Stimulated activated CD8-positive, alpha-beta memory T cell treated with anti-CD3 and anti-CD28 coated beads, Interleukin-7, amount 100 ng/mL, for 4 hours (primary cell): ENCODE measurements at places on chromosomes 16 and 17.

- no peak for DNase-seq
Observed at GRCh38 chr17:17545984-17546383, 45.5 kb downstream of the PEMT start.

DNA sequence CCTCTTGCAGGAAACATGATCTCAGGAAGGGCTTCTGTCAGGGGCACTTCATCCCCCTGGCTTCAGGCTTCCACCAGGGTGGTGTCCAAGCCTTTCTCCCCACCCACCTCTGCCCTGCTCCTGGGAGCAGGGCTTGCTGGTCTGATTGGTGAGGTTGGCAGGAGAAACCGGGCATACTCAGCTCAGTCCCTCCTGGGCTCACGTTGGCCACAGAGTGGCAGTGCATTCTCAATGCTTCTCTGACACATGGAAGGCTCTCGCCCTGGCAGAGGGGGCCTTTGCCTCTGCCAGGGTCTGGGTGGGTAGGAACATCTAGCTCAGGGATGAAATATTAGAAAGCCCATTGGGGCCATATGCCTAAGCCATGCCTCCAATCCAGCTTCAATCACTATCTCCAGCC, 142.8 kb downstream of the AXIN2 start:
- DNase-seq: no peak

DNA sequence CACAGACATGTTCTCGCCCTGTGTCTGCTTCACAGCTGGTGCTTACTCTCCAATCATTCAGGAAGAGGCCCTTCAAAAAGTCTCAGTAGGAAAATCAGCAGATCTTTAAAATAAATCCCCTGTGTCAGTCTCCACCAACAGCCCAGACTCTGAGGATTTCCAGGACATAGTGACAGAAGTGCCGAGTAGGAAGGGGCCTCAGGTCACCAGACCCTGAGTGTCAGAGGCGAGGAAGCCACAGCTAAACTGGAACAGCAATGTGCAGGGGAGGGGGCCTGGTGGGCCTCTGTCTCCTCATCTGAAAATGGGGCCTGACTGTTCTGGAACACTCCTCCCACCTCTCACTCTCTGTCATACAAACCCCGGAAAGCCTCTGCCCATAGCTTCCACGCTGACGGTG, 6.3 kb downstream of the CACNG4 start:
- DNase-seq: no peak

DNA sequence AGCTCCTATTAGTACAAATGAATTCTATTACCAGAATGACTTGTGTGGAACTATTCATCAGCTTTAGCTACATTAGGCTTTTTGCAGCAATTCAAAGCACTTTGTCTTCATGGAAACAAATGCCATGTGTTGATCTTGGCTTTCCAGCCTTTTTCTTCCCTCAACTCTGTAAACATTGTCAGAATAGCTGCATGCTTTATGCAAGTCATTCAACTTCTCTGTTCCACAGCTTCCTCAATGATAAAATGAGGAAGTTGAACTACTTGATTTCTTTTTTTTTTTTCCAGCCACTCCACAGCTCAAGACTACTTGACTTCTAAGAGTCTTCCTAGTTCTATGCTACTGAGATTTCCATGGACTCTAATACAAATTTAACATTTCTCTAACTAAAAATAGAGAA, 41.1 kb downstream of the KIAA0753 start:
- no peak for DNase-seq

DNA sequence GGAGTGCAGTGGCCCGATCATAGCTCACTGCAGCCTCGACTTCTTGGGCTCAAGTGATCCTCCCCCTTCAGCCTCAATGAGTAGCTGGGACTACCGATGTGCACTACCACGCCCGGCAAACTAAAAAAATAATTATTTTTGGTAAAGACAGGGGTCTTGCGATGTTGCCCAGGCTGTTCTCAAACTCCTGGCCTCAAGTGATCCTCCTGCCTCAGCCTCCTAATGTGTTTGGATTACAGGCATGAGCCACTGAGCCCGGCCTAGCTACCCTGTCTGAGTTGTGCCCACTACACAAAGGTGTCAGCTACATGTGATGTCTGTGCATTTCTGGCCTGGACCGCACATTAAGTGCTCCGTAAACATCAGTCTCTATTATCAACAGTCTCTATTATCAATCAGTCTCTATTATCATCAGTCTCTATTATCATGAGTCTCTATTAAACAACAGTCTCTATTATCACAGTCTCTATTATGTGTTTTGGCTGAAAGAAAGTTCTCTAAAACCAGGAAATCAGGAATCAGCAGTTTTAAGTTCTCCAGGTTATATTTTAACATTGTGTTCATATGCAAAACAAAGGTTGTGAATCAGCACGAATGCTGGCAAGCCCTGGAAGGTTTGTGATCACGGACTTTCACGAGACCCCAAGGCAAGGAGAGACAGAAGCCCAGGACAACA, 721 bp upstream of the WWOX start:
- DNase-seq: no peak

DNA sequence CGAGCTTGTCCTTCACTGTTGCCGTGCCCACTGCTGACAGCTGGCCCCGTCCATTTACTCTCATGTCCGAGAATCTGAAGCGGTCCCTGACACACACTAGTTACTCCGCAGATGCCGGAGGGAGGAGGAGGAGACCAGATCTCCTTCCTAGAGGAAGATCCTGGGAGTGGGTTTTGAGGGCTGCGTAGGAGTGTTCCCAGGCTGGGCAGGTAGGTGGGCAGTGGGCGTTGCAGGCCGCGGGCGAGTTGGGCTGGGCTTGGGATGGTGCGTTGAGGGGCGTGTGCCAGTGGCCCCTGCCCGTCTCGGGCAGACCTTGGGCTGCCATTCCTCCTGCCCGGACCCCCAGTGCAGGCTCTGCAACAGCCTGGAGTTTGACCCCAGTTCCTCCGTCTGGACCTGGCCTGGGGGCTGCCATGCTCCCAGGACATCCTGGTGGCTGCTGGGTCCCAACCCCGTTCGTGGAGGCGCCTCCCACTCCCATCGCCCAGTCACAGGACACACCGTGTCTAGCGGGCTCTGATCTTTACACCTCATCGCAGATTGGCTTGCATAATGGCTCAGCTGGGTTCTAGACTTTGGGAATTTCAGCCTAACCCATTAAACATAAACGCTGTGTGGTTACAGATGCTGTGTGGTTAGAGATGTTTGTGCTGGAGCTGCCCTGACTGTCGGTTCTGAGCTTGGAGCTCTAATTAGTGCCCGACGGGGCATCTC, 22.8 kb downstream of the CACNA1H start:
- DNase-seq: no peak
